Cardiac muscle cell (in vitro differentiated cells and primary cell): ENCODE measurements at places on chromosomes 12 and 14.

- H3K27me3 ChIP-seq = no peaks in the 10 kb centered on the region
- no peak overlapping the region for H3K4me3 ChIP-seq
- H3K4me1 ChIP-seq = no peaks in the 10 kb centered on the region
- no peak overlapping the region for H3K27ac ChIP-seq
These were observed 1599.6 kb upstream of the TMEM132C start for GRCh38 chr12:126667339-126667738.

DNA sequence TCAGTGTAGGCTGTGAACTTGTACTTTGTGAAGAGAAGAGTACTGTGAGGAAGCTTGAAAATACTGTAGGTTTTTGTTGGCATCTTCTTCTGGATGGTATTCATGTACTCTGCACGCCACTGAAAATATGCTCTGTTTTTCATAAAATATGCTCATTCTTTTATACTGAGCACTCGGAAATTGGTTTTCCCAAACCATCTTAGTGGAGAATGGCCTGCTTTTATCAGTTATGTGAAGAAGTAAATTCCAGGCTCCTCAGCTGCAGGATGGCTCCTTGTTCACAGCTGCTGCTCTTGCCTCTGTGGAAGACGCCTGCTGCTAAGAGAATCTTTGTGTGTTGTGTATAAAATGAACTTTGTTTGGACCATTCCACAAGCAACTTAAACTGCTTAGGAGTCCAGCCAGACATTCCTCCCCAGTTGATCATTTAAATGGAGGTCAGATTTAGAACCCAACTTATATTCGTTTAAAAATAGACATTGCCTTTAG lies 443.5 kb upstream of the RGS6 start:
- peak; percentile 65 for DNase-seq
- no peak overlapping the region for H3K4me3 ChIP-seq
- H3K27me3 ChIP-seq = no peaks in the 10 kb centered on the region

GRCh38 chr14:67170660-67171059 lies 18.6 kb upstream of the GARIN2 start:
- H3K4me1 ChIP-seq = no peaks in the 10 kb centered on the region
- DNase-seq = no peak
- H3K4me3 ChIP-seq = no peak overlapping the region
- no peaks in the 10 kb centered on the region for H3K27me3 ChIP-seq
- no peak overlapping the region for H3K27ac ChIP-seq

DNA sequence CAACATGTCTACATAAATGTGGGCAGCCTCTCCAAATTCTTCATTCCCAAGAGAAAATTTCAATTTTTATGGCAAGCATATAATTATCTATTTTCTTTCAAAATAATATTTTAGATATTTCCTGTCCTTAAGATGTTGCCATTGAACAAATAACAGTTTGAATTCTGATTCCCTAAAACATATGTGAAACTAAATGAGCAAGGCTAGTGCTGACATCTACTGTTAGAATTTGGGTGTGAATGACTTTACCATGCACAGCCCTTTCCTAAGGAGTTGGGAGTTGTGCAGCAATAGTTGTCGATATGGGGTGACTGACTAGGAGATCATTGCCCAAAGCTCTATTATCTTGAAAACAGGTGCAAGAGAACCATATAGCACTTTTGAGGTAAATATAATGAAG lies 108.2 kb upstream of the SLC38A4 start:
- no peaks in the 10 kb centered on the region for H3K27me3 ChIP-seq
- H3K36me3 ChIP-seq = no peaks in the 10 kb centered on the region
- no peaks in the 10 kb centered on the region for H3K4me1 ChIP-seq
- no peak overlapping the region for H3K4me3 ChIP-seq

- DNase-seq = no peak
- H3K4me3 ChIP-seq = no peak overlapping the region
- H3K27me3 ChIP-seq = no peaks in the 10 kb centered on the region
- no peaks in the 10 kb centered on the region for H3K4me1 ChIP-seq
- H3K36me3 ChIP-seq = no peaks in the 10 kb centered on the region
These were observed 148.9 kb downstream of the CRADD start for GRCh38 chr12:93825931-93826555.

- peaks cover 5% of the 10 kb centered on the region for H3K4me1 ChIP-seq
- H3K36me3 ChIP-seq = no peaks in the 10 kb centered on the region
- H3K27me3 ChIP-seq = no peaks in the 10 kb centered on the region
- H3K4me3 ChIP-seq = no peak overlapping the region
- H3K27ac ChIP-seq = no peak overlapping the region
- no peak for DNase-seq
These were observed 305.5 kb downstream of the AEBP2 start for GRCh38 chr12:19744705-19745218.

DNA sequence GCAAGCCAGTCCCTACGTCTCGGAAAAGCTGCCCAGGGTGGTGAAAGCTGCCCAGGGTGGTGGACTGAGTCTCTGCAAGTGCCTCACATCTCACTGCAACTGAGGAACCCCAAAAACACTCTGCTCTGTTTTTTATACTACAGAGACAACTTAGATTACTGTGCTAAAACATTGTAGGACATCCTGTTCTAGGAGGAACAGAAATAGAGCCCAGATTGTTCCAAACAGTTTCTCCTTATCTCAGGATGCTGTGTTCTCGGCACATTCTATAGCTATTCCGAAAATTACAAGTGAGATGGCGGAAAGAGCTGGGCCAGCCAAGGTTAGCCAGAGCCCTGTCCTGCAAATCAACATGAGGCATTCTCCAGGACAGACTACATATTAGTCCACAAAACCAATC lies 138.7 kb downstream of the LRIG3 start:
- H3K27ac ChIP-seq = no peak overlapping the region
- H3K27me3 ChIP-seq = no peaks in the 10 kb centered on the region
- no peaks in the 10 kb centered on the region for H3K4me1 ChIP-seq
- no peak for DNase-seq
- H3K4me3 ChIP-seq = no peak overlapping the region
- H3K36me3 ChIP-seq = no peaks in the 10 kb centered on the region

DNA sequence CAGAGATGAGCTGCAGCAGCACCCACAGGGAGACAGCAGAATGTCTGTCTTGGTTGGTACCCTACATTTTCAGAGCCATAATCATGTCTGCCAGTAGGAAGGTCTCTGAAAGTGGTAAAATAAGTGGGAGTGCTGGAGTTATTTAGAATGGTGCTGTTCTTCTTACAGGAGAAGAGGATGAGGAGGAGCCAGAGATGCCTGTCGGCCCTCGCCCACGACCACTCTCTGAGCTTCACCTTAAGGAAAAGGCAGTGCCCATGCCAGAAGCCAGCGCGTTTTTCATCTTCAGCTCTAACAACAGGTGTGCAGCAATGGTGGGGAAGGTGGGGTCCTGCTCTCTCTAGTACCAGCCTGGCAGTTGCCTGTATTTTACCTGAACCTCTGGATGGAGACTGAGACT lies 201.7 kb upstream of the FKBP4 start:
- no peaks in the 10 kb centered on the region for H3K27me3 ChIP-seq
- no peak for DNase-seq
- no peaks in the 10 kb centered on the region for H3K4me1 ChIP-seq
- no peak overlapping the region for H3K27ac ChIP-seq

DNA sequence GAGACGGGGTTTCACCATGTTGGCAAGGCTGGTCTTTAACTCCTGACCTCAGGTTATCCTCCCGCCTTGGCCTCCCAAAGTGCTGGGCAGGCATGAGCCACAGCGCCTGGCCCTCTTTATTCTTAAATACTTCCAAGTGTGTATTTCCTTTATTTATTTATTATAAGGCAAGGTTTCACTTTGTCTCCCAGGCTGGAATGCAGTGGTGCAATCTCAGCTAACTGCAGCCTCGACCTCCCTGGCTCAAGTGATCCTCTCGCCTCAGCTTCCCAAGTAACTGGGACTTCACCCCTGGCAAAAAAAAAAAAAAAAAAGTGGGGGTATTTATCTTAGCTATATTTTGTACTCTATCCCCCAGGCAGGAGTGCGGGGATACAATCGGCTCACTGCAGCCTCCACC lies 6.8 kb downstream of the FAM216A start:
- no peaks in the 10 kb centered on the region for H3K4me1 ChIP-seq
- no peak overlapping the region for H3K27ac ChIP-seq
- H3K4me3 ChIP-seq = no peak overlapping the region
- H3K27me3 ChIP-seq = no peaks in the 10 kb centered on the region
- no peak for DNase-seq

- H3K36me3 ChIP-seq = no peaks in the 10 kb centered on the region
- no peaks in the 10 kb centered on the region for H3K27me3 ChIP-seq
- H3K4me1 ChIP-seq = no peaks in the 10 kb centered on the region
- no peak overlapping the region for H3K27ac ChIP-seq
These were observed 11.7 kb upstream of the EML5 start for GRCh38 chr14:88804477-88804876.

DNA sequence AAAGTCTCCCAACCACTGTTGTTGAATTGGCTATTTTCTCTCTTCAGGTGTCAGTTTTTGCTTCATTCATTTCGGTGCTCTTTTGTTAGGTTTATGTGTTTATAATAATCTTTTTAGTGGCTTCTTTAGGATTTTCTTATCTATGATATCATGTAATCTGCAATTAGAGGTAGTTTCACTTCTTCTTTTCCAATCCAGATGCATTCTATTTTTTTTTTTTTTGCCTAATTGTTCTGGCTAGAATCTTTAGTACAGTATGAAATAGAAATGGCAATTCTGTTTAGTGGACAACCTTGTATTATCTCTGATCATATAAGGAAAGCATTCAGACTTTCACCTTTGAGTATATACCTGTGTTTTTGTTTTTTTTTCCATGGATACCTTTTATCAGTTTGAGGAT lies 17.4 kb downstream of the CNOT2 start:
- no peak overlapping the region for H3K4me3 ChIP-seq
- no peaks in the 10 kb centered on the region for H3K4me1 ChIP-seq
- no peaks in the 10 kb centered on the region for H3K36me3 ChIP-seq
- H3K27me3 ChIP-seq = no peaks in the 10 kb centered on the region
- no peak for DNase-seq
- no peak overlapping the region for H3K27ac ChIP-seq

DNA sequence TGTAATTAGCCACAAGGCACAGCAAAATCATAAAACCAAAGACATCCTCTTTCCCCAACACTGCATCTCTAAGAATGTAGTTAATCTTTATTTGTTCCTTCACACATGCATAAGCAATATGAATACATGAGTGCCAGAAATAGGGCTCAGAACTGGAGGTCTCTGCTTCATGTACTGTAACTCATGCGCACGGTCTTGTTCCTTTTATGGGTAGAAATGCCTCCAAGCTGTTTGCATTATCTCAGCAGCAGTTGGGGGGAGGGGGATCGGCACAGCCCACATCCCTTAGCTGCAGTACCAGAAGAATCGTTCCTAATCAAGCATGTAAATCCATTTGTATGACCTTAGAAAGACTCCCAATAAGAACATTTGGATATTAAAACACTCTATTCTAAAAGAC lies 20.0 kb downstream of the RHOJ start:
- H3K4me3 ChIP-seq = no peak overlapping the region
- no peak overlapping the region for H3K27ac ChIP-seq

GRCh38 chr14:88030079-88030478 lies 25.1 kb downstream of the GPR65 start:
- no peak overlapping the region for H3K27ac ChIP-seq
- H3K36me3 ChIP-seq = no peaks in the 10 kb centered on the region
- no peak overlapping the region for H3K4me3 ChIP-seq
- peaks cover 4% of the 10 kb centered on the region for H3K27me3 ChIP-seq
- peaks cover 21% of the 10 kb centered on the region for H3K4me1 ChIP-seq
- no peak for DNase-seq

GRCh38 chr14:30906752-30907658 lies 32.6 kb downstream of the COCH start:
- no peak overlapping the region for H3K27ac ChIP-seq
- no peak for DNase-seq
- H3K4me1 ChIP-seq = no peaks in the 10 kb centered on the region
- peaks cover 40% of the 10 kb centered on the region for H3K36me3 ChIP-seq
- no peak overlapping the region for H3K4me3 ChIP-seq

GRCh38 chr14:102138961-102139285 lies 774 bp upstream of the WDR20 start:
- H3K27me3 ChIP-seq = no peaks in the 10 kb centered on the region
- peak overlapping the region; percentile 74 for H3K4me3 ChIP-seq
- DNase-seq = no peak
- no peak overlapping the region for H3K27ac ChIP-seq
- peaks cover 16% of the 10 kb centered on the region for H3K4me1 ChIP-seq

GRCh38 chr12:52629281-52630007 lies 11.1 kb upstream of the KRT73 start:
- no peak overlapping the region for H3K4me3 ChIP-seq
- no peaks in the 10 kb centered on the region for H3K4me1 ChIP-seq
- DNase-seq = no peak
- no peaks in the 10 kb centered on the region for H3K36me3 ChIP-seq
- H3K27ac ChIP-seq = no peak overlapping the region

DNA sequence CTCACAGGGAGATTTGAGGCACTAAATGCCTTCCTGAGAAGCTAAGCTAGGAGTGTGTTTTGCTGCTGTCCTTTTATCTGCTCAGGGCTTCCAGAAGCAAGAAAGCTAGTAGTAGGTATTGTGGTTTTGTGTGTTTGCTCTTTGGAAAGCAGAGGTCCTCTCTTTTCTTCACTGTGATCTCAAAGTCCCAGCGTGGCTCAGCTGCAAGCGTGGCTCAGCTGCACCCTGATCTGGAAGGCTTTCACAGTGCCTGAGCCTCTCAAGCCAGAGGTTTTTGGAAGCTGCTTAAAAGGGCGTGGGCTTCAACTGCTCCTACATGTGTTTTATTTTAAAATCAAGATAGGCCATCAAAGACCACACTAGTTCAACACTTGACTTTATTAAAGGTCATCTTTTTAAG lies 337.4 kb upstream of the RGS6 start:
- H3K27ac ChIP-seq = peak overlapping the region; percentile 70
- H3K27me3 ChIP-seq = no peaks in the 10 kb centered on the region
- H3K4me1 ChIP-seq = peaks cover 36% of the 10 kb centered on the region
- no peak for DNase-seq
- no peaks in the 10 kb centered on the region for H3K36me3 ChIP-seq

- H3K36me3 ChIP-seq = no peaks in the 10 kb centered on the region
- no peaks in the 10 kb centered on the region for H3K27me3 ChIP-seq
- H3K27ac ChIP-seq = no peak overlapping the region
- DNase-seq = no peak
- no peak overlapping the region for H3K4me3 ChIP-seq
These were observed 326.1 kb downstream of the CACNA1C start for GRCh38 chr12:2378835-2379330.

- H3K27ac ChIP-seq = no peak overlapping the region
- no peaks in the 10 kb centered on the region for H3K36me3 ChIP-seq
- H3K4me3 ChIP-seq = no peak overlapping the region
- H3K4me1 ChIP-seq = no peaks in the 10 kb centered on the region
- no peaks in the 10 kb centered on the region for H3K27me3 ChIP-seq
These were observed 278.9 kb upstream of the CRY1 start for GRCh38 chr12:107372229-107372658.

- H3K27ac ChIP-seq = no peak overlapping the region
- H3K4me3 ChIP-seq = no peak overlapping the region
- no peaks in the 10 kb centered on the region for H3K36me3 ChIP-seq
- H3K27me3 ChIP-seq = peaks cover 65% of the 10 kb centered on the region
- no peak for DNase-seq
These were observed 360 bp upstream of the SLC35F4 start for GRCh38 chr14:57866199-57866705.

GRCh38 chr14:98961191-98961590 lies 310.8 kb downstream of the BCL11B start:
- no peaks in the 10 kb centered on the region for H3K36me3 ChIP-seq
- H3K27ac ChIP-seq = no peak overlapping the region
- DNase-seq = no peak
- H3K4me3 ChIP-seq = no peak overlapping the region
